ENCODE measurements at places on chromosomes 2 and 18.

- no peaks in the 10 kb centered on the region for H3K36me3 ChIP-seq
- peaks cover 18% of the 10 kb centered on the region for H3K4me1 ChIP-seq
- no peaks in the 10 kb centered on the region for H3K27me3 ChIP-seq
- no peak overlapping the region for H3K27ac ChIP-seq
- no peak overlapping the region for H3K4me3 ChIP-seq
Observed at GRCh38 chr2:146981921-146982320, 862.9 kb upstream of the ACVR2A start.

- peaks cover 11% of the 10 kb centered on the region for H3K4me1 ChIP-seq
- H3K27me3 ChIP-seq = peaks cover 5% of the 10 kb centered on the region
Observed at GRCh38 chr2:116411211-116411610, 1403.3 kb upstream of the DDX18 start.

DNA sequence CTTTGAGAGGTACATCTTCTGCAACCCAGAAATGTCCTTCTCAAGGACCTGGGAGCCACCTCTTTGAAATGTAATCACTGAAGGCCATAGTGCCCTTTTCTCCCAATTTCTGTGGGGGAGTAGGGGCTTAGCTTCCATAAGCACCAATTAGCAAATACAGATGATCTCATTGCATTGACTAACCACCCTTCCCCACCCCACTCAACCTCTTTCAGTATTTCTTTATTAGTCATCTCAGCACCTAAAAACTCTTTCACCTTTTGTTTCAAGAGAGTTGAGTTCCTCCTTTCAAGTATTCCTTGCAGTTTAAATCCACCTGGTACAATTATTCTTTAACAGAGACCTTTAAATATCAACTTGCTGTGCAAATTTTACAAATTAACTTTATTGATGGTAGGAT lies 1011.8 kb upstream of the CDH2 start:
- no peak overlapping the region for H3K27ac ChIP-seq
- DNase-seq = no peak
- H3K4me3 ChIP-seq = no peak overlapping the region
- H3K4me1 ChIP-seq = peaks cover 2% of the 10 kb centered on the region
- no peaks in the 10 kb centered on the region for H3K27me3 ChIP-seq
- no peaks in the 10 kb centered on the region for H3K36me3 ChIP-seq

- no peak for DNase-seq
- H3K4me3 ChIP-seq = no peak overlapping the region
- peaks cover 13% of the 10 kb centered on the region for H3K36me3 ChIP-seq
- H3K27ac ChIP-seq = no peak overlapping the region
- no peaks in the 10 kb centered on the region for H3K27me3 ChIP-seq
Observed at GRCh38 chr18:26926066-26926675, 60.7 kb upstream of the AQP4 start.

DNA sequence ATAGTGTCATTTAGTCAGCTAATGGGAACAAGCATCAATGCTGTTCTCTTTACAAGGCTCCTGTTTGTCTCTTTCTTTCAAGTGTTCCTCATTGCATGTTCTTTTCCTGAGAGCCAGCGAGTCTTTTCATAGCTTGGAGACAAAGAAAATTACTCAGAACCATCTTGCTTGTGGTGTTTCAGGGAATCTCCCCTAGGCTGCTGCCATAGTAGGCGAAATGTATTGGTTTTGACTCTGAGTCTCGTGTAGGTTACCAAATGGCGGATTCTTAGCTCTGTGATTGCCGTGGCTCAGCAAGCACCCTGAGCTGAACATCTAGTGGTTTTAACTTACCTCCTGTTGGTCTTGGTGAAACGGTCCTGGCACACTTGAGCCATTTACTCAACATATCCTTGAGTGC lies 68.7 kb downstream of the RHBDD1 start:
- H3K36me3 ChIP-seq = no peaks in the 10 kb centered on the region
- no peak for DNase-seq
- H3K27me3 ChIP-seq = no peaks in the 10 kb centered on the region
- no peaks in the 10 kb centered on the region for H3K4me1 ChIP-seq
- no peak overlapping the region for H3K4me3 ChIP-seq

- H3K4me1 ChIP-seq = peaks cover 7% of the 10 kb centered on the region
- no peak overlapping the region for H3K4me3 ChIP-seq
- no peak overlapping the region for H3K27ac ChIP-seq
- H3K27me3 ChIP-seq = no peaks in the 10 kb centered on the region
- DNase-seq = no peak
Observed at GRCh38 chr2:174529916-174530315, 43.1 kb upstream of the GPR155 start.

DNA sequence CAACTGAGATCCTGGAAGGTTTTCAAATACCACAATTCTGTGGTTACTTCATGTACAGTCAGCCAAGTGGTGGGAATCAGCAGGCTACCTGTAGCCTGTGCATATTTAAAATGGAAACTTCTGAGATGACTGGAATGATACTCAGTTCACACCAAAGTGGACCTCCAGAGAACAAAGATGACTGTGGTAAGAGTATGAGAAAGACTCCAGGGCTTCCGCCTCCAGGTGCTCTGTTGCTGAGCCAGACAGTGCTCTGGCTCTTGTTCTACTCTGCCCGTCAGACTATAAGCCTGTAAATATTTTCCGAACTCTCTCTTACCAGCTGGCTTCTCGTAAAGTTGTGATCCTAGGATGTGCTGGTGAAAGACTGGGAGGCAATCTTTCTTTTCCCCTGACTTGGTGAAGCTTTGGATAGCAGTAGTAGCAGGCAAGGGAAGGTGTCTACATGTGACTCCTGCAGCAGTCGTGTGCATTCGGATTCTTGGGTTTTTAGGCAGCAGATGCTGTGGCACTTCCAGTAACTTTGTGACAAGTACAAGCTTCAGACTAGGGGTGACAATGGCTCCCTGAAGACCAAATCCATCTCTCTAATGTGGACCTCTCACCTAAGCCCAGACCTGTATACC lies 23.1 kb downstream of the ST3GAL5 start:
- no peak overlapping the region for H3K27ac ChIP-seq
- peaks cover 27% of the 10 kb centered on the region for H3K4me1 ChIP-seq
- no peaks in the 10 kb centered on the region for H3K27me3 ChIP-seq
- no peak overlapping the region for H3K4me3 ChIP-seq

Data from mesothelial cell of epicardium (in vitro differentiated cells).